ENCODE measurements at places on chromosomes 5 and 9.

DNA sequence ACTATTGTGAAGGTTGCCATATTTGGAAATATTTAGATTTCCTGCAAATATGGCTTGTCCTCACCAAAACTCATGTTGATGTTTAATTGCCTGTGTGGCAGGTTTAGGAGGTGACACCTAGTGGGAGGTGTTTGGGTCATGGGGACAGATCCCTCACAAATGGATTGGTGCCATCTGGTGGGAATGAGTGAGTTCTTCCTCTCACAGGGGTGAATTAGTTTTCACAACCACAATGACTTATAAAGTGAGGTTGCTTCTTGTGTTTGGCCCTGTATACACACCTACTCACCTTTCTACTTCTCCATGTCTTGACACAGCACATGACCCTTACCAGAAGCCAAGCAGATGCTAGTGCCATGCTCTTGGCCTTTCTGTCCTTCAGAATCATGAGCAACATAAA is 41.1 kb downstream of the ISOC1 start:
- no peak for DNase-seq

DNA sequence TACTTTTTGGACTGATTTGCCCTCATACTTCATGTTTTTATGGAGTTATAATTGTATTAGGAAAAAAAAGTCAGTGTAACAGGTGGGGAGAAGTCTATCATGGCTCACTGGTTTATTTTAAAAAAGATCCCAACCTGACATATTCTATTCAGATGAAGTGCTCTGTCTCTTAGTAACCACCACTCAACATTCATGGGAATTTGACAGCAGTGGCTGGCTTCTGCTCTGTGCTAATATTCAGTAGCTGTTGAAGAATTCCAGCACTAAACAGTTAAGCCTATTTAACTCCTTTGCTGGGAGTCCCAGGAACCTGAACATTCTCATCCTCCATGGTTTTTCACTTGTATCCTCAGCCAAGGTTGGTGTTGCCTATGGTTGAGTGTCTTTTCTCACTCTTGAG is 23.1 kb downstream of the CMYA5 start:
- no peak for DNase-seq

GRCh38 chr9:12993466-12993865 is 218.6 kb downstream of the LURAP1L start:
- DNase-seq: no peak

GRCh38 chr5:57939771-57940170 is 457.2 kb upstream of the ACTBL2 start:
- DNase-seq: no peak

DNA sequence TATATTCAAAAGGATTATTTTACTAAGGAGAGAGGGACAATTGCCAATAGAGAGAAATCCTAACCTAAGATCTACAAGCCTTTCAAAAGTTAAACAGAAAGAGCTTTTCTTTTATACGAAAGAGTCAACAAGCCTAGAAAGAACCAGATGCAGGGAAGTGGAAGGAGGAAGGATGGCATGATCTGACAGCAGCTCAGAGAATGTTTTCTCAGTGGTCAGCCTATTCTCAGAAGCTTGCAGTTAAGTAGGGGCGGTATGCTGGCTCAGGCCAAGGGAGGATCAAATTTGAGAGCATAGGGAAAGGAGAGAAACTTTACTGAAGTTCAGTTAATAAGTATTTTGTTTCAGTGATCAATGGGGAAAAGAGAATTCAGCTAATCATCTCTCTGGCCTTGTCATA is 88.0 kb upstream of the FTMT start:
- no peak for DNase-seq

- no peak for DNase-seq
Observed at GRCh38 chr5:93611273-93611975, 28.4 kb downstream of the NR2F1 start.

- DNase-seq: no peak
Observed at GRCh38 chr9:124016175-124017050, 4.8 kb downstream of the LHX2 start.

DNA sequence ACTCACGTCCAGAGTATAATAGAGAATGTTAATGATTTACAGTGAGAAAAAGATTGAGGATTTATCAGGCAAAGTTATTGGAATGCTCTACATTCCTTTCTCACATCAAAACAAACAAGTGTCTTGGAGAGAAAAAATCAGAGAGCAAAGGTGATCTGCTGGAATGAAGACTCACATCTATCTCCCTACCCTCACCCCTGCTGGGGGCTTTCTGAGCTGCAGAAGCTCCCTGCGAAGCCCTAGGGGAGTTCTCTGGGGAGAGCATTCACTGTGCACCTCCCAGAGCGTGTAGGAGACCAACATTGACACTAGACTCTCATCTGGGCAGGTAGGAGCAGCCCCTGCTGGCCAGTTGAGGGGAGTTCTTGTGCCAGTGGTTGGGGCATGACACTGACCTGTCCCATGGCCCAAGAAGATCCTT is 76.6 kb upstream of the ADAMTS16 start:
- DNase-seq: no peak

All from activated CD8-positive, alpha-beta memory T cell treated with anti-CD3 and anti-CD28 coated beads for 48 hours (primary cell).